ENCODE measurements at places on chromosomes 16 and 17.

- no peak for DNase-seq
Observed at GRCh38 chr17:28518132-28518531, 12.0 kb downstream of the FOXN1 start.

GRCh38 chr17:60091908-60092331 is 13.2 kb upstream of the HEATR6 start:
- DNase-seq = no peak

- no peak for DNase-seq
Observed at GRCh38 chr17:81180836-81181810, 15.1 kb upstream of the AATK start.

- no peak for DNase-seq
Observed at GRCh38 chr16:81863630-81864352, 84.7 kb downstream of the PLCG2 start.

DNA sequence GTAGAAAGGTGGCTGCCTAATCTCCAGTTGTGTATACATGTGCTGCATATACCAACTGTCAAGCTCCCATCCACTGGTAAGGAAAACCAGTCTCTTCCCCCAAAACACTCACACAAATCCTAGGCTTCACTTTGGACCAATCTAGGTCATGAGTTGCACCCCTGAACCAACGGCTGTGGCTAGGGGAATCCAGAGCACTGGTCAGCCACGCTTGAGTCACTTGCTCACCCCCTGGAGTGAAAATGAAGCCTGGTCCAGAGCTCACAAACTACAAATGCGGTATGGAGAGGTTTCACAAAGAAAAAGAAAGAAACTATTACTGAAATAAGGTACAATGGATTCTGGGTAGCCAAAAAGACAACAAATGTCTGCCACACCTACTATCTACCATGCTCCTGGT is 66.1 kb upstream of the NLK start:
- no peak for DNase-seq

DNA sequence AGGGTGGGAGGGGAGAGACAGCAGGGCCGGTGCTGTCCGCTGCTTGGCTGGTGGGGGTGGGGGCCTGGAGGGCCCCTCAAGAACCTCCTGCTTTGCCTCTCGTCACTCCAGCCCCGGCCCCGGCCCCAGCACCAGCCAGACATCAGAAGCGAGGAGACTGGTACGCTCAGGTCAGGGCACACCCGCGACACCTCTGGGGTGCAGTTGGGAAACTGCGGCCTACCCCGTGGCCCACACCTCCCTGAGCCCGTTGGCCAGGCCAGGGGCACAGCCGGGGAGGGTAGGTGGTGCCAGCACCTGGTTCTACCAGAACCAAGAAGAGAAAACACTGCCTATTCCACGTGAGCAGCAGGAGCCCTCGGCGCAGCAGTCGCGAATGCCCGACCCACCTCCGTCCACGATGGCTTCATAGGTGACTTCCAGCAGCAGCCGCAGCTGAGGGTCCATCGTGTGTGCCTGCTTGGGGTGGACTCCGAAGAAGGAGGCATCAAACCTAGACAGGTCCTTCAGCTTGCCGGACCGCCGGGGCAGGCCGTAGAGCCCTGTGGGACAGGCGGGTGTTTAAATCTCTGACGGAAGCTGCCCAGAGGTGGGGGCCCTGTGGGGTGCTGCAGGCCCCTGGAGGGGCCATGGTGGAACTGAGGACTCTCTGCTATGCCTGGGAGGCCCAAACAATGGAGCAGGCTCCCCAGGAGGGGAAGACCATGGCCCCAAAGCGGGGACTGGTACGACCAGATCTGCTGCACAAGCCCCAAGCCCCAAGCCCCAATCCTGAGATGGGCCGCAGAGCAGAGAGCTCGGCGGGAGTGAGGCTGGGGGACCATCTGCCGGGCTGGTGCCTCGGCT is 2.9 kb downstream of the FASN start:
- no peak for DNase-seq

DNA sequence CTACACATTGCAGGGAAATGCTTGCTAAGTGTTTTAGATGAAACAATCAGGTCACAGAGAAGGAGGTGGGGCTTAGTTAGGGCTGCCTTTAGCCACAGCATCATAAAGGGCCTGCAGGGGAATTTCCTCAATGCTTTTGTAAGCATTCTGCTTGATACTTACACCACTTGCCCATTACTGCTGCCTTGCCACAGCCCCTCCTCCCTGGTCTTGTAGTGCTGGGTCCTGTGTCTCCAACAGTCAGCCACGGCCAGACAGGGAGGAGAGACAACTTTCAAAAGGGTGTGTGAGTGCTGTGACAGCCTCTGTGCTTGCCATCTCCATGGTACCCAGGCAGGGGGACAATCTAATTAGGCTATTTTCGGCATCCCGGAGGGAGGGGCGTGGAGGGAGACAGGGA is 111.2 kb downstream of the SHISA9 start:
- DNase-seq = no peak

DNA sequence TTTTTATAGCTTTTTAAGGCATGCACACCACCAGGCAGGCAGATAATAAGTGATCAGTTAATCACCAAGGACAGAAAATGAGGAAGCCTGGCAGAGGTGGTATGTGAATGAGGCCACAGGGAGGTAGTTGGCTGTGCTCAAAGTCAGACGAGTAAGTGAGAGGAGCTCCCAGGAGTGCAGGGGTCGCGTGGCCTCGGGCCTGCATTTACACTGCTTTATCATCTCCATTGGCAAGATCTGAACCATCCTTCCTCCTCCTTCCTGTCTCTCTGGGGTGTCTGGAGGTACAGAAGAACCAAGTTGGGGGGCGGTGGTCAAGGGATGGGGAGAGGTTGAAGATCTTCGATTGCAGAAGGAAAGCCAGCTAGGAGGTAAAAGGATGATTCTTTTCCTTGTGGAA is 320.1 kb downstream of the SOX9 start:
- DNase-seq = no peak

DNA sequence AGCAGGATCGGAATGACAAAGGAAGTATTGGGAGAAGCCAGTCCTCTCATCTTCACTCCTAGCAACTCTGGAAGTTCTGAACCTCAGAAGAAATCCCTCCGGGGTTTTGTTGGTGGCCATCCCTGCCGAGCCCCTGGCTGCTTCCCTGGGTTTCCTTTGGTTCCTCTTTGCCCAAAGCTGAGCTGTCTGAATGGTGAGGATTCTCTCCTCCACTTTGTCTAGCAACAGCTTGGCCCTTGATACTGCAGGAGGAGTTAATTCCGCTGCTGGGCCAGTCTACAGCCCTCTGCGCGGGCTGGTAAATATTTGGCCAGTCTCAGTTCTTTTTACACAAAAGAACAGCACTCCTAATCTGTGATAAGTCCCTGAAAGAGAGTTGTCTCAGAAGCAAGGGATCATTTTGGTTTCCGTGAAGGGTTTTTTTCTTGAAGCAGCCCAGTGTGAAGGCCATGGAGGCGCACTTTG is 170.9 kb downstream of the RAB11FIP4 start:
- DNase-seq = no peak

DNA sequence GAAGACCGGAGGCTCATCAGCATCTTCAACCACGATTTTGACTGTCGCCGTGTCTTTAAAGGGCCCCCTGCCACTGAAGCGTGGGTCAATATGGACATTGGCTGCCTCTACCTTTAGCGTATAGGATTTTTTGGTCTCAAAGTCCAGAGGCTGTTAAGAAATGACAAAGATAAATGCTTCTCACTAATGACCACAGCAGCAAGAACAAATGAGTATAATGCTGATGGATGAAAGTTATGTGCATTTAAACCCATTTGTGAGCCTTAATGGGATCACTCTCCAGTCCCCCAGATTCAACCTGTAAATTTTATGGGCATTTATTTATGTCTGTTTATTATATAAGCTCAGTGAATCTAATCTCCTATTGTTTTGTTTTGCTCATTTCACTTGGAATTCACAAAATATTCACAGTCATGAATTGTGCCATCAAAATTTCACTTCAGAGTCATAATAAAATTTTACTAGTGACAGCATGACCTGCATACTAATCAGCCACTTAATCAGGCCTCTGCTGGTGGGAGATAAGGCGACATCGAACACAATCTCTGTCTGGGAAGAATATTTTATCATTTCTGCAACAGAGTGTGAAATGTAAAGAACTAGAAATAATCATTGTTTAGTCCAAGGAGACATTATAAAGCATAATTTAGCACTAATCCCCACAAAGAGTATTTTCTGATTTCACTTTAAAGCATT is 218.5 kb downstream of the CDH8 start:
- no peak for DNase-seq

GRCh38 chr17:69404399-69404798 is 10.1 kb upstream of the MAP2K6 start:
- no peak for DNase-seq
